ENCODE measurements at places on chromosomes 12 and 14.
A peak's percentile ranks its signal among the peaks of the same experiment; 100 is the strongest.

DNA sequence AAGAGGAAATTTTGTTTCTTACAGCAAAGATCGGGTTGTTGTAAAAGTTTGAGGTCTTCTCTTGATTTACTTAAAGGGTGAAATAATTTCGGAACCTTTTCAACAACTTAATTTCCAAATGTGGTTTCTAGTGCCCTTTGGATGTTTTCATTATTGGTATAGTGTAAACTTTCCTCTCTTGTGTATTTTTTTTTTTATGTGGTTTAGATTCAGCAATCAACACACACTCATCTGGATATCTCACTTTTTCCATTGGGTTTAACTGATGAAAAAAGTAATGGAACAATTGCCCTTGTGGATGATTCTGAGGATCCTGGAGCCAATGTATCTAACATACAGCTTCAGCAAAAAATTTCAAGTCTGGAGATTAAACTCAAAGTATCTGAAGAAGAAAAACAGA lies 116.3 kb downstream of the CCDC91 start:
- no peak for DNase-seq

- DNase-seq = no peak
These were observed 26.0 kb upstream of the CD27 start for GRCh38 chr12:6418796-6419195.

- DNase-seq = no peak
These were observed 16.3 kb downstream of the ATP5MC2 start for GRCh38 chr12:53659571-53659981.

GRCh38 chr12:49707128-49707811 lies at the start of gene FMNL3:
TSS of gene FMNL3 (minus strand) at chr12:49707405. CDS start at chr12:49707180, 225 bp downstream.
- peak; percentile 99 for DNase-seq

GRCh38 chr14:78401866-78402265 lies 231.7 kb downstream of the NRXN3 start:
- DNase-seq = no peak

DNA sequence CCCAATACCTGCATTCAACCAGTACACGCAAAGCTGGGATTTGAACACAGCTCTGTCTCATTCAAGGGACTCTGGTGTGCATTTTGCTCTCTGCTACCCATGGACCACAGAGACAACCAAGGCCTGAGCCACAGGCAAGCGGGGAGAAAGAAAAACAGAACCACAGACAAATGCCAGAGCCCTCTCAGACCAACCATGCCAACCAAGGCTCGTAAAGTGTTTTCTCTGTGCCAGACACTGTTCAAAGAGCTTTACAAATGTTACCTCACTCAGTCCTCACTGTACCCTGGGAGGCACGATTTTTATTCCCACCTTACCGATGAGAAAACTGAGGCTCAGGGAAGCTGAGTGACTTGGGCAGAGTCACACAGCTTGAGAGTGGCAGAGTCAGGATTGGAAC lies 32.4 kb upstream of the EML1 start:
- DNase-seq = no peak

- DNase-seq = no peak
These were observed 102.1 kb downstream of the DENND5B start for GRCh38 chr12:31488737-31489338.

DNA sequence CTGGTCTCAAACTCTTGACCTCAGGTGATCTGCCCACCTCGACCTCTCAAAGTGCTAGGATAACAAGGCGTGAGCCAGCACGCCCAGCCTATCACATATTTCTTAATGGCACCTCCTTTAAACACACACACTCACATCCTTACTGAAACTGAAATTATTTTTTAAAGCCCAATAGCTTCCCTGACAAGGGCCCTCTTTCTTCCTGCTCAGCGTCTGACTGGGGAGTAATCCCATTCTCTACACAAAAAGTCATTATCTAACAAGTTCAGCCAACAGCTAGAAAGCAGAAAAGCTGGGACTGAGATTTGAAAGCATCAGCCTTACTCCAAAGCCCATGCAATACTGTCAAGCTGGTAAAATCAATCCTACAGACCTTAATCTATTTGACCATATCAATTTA lies 10.0 kb upstream of the AICDA start:
- DNase-seq = no peak

DNA sequence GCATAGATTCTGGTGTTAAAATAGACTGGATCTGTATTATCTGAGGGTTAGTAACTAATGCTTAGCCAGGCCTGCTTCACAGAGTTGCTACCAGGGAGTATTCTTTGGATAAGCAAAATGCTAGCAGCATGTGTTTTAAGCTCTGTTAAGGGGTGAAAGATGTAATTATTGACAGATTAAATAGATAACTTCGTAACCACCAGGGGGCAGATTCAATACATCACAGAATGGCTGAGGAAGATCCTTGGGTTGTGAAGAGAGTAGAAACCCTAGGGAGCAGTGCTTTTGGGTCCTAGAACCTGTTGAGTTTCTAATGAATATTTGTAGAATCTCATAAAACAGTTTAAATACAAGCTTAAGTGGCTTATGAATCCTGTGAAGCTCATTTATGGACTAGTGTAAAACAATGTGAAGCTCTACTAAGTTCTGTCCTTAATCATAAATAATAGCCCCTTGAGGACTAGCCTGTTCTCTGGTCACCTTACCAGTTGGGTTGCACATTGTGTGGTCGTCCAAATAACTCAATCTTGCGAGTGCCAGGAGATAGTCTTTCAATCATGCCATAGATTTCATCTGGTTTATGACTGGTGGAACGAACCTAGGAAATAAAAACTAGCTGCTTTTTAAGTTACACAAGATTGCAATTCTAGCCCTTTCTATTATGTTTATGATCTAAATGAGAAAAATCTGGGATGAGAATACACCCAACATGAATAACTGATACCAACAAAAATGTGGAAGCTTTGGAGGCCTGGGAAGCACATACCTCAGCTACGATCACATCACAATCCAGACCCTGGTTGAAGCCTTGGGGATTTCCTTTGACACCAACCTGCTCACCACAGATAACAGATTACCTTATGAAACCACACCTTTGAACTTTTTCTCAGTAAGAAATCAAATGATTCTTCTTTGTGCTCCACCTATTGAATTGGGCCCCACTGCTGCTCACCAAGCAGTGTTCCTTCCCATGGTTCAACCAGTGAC lies 12.3 kb downstream of the METTL3 start:
- DNase-seq = no peak

GRCh38 chr12:103036581-103037214 lies 79.2 kb downstream of the ASCL1 start:
- DNase-seq = no peak

- DNase-seq = no peak
These were observed 55.9 kb downstream of the KCNA5 start for GRCh38 chr12:5099591-5099990.
